ENCODE measurements at places on chromosomes 4 and X.

- DNase-seq: peak; percentile 14
Observed at GRCh38 chrX:38754102-38754790, 47.0 kb upstream of the MID1IP1 start.

DNA sequence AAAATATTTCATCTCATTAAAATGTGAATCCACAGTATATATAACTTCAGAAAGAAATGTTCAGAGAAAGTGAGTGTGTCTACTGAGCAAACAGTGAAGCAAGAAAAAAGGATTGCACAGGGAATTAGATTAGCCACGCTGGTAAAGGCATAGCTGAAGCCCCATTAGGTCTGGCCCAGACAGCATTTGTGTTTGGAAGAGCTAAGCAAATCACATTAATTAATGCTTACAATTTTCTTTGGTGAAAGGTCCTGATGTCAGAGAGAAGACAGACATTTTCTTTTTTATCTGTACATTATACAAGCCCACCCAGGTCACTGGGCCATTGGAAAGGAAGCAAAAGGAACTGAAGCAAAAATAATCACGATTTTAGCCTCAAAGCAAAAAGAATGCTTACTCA is 354.6 kb downstream of the GRID2 start:
- DNase-seq: no peak

GRCh38 chr4:81685104-81685503 is 213.4 kb upstream of the RASGEF1B start:
- DNase-seq: no peak

- DNase-seq: no peak
Observed at GRCh38 chrX:47573341-47574075, 8.7 kb upstream of the TIMP1 start.

GRCh38 chrX:67619253-67619652 is 75.4 kb downstream of the AR start:
- DNase-seq: no peak

- peak; percentile 35 for DNase-seq
Observed at GRCh38 chr4:88382621-88383020, 4.0 kb downstream of the HERC6 start.

GRCh38 chr4:6826781-6827508 is 44.4 kb downstream of the KIAA0232 start:
- no peak for DNase-seq

- DNase-seq: no peak
Observed at GRCh38 chrX:78769101-78769755, 21.7 kb downstream of the LPAR4 start.

DNA sequence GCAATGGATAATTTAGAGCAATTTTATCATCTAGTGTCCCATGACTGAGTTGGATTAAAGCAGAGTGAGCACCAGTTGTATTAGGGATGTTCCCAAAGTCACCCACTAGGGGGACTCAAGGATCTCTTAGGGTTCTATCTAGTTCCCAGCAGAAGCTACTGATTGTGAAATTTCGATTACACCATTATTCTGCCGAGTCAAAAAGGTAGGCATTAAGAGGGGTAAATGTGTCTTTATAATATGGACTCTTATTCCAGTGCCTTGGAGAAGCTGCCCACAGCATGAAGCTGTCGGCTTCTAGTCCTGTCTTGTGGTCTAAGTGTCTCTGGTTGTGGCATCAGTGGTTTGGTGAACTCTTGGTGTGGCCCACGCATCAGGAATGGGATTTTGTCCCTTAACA is 53.3 kb downstream of the RGS12 start:
- DNase-seq: no peak

DNA sequence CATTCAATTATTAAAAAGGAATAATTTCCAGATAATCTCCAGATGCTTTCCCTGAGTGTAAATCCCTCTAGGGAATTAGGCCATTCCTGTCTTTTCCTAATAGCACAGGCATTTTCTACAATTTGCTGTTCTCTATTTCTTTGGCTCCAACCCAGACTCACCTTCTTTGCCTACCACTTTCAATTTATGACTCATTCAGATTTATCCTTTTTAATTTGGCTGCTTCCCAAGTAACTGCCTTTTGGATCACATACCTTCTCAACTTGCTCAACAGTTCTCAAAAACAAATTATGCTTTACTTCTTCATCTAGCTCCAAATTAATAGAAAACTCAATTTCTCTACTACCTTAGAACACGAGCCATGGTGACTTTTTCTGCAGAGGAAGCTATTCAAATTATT is 1166.3 kb upstream of the PCDH7 start:
- DNase-seq: no peak

- DNase-seq: peak; percentile 68
Observed at GRCh38 chrX:100636321-100636991, at the start of gene TSPAN6. TSS of gene TSPAN6 (minus strand) at chrX:100636806. CDS start at chrX:100636694, 112 bp downstream.

GRCh38 chr4:68271851-68272357 is 26.4 kb upstream of the TMPRSS11B start:
- no peak for DNase-seq

DNA sequence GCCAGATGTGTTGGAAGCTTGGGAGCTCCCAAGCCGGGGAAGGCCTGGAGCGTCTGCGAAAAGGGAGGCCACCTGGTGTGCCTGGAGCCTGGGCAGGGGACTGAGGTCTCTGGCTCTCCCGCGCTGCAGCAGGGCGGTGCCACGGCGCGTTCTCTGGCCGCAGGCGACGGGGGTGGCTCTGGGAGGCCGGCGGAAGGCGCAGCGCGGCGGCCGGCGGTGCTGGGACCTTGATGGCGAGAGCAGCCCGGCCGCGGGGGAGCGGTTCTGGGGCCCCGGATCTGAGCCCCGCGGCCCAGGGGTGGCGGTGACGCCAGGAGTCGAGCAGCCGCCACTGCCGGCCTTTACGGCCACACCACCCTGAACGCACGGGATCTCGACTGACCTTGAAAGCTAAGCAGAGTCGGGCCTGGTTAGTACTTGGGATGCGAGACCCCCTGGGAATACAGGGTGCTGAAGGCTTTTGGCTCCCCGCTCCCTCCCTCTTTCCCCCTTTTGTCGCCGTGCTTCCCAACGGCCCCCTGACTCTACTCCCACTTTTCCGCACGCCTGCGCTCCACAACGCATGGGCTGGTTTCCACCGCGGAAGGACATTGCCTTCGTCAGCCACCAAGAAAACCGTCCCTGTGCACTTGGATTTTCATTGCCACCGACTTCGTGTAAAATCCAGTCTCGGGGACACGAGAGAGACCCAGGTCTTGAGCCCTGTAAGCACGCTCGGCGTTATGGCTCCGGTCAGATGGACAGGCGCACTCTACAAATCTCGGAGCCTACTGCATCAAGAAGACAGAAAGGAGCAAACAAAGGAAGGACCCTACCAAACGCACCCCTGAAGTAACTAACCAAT is 9.5 kb downstream of the FRG2 start:
- DNase-seq: no peak

DNA sequence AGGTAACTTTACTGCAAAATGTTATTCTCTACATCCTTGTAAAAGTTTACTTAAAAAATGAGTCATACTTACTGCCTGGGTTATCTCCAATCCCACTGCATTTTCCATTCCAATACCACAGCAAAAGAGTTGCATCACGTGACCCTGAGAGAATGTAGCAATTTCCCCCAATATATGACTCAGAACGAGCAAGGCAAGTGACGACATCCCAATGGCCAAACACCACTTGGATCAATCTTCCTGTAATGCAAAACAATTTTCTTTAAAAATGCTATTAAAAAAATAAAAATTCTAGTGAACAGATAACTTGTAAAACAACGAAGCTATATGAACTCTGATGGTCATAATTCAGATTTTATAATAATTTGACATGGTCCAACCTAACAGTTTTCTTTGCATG is 224.3 kb downstream of the DCLK2 start:
- DNase-seq: no peak

DNA sequence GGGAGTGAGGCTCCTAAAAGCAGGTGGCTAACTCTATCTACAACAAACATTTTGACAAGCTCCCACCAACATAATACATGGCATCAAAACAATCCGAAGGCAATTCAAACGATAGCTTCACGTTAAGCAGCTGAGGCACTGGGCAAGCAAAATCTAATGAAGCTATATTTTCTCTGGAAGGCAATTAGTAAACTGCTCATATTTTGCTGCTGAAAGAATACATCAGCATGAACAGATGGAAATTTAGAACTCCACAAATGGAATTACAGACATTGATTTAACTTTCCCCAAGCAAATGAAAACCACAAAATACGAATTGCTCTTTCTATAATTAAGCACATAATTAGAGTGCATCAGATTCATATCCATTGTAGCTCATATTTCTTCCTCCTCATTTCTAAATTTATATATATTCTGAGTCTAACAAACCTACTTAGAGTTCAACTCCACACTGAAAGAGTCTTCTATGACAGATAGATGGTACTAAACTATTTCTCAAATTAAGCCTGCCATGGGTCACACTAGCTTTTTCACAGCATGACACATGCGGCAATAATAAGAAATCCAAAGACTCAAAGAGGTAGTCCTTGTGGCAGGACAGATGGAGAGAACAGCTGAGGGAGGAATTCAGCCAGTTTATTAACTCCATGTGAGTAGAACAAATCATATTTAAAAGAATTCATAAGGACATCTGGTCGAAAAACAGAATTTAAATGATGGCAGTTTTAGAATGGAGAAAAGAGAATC is 305.4 kb downstream of the MAPK10 start:
- DNase-seq: no peak

DNA sequence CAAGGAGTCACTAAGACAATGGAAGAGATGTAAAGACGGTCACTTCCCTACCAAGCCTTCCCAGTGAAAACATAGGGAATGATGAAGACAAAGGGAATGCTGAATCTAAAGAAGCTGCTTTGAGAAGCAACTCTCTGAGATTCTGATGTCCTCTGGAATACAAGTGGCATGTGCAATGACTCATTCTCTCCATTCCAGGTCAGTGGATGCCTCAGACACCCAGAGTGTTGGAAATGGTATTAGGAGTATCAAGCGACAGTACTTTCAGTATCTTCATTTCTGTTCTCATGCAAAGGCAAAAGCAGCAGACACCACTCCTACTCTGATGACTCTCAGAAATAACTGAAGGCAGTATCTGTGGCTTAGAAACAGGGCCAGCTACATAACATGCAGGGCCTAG is 102.6 kb downstream of the FSTL5 start:
- DNase-seq: no peak

GRCh38 chr4:111512081-111512783 is 633.0 kb upstream of the FAM241A start:
- no peak for DNase-seq

- DNase-seq: no peak
Observed at GRCh38 chrX:21781525-21781924, 23.6 kb upstream of the SMPX start.

DNA sequence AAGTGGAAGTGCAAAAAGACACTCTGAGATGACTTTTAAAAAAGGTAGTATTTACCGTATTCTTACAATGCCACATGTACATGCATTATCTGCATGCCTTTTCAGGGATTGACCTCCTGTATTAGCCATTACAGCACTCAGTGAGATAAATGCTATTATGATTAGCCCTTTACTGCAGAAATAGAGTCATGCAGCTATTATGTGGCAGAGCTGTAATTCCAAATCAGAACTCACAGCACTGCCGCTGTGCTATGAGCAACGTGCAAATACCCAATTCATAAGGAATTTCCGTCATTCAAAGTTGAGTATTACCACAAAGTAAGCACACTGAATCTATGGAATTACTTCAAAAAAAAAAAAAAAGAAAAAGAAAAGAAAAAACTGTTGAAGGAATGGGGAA is 92.1 kb upstream of the SMAD1 start:
- no peak for DNase-seq

DNA sequence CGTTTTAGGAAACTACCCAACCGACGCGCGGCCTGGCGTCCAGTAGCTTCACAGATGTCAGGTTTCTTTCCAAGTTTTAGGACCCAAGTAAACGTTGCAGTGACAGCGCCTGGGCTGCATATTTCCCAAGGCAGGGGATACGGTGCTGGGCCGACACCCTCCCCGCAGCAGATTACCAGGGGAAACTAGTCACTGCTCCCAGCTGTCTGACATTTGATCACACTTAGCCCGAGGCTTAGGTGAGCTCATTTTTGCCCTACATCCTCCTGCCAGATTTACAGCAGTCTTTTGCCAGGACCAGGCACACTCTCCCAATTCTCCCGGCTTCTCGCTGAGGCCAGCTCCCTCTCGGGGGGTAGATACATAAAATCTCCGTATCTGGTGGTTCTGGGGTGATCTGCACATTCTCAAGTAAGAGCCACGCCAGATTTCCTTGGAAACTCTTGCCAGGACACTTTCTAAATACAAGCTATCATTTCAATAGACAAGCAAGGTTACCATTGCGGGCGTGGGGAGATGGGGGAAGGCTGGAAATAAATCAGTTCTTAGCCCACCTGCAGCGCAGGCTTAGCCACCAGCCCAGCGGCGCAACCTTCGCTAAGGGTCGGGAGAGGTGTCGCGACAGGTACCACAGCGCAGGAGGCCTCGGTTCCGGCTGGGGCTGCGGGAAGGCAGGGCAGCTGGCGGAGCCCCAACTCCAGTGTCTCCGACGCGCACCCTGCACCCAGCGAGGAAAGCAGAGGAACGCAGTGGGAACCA is 2.5 kb upstream of the SOX3 start:
- no peak for DNase-seq

GRCh38 chrX:131762802-131763234 is 218.9 kb downstream of the OR13H1 start:
- no peak for DNase-seq

GRCh38 chr4:179626687-179627086 is 2184.4 kb upstream of the AGA start:
- DNase-seq: no peak

GRCh38 chr4:92334716-92335350 is 31.1 kb downstream of the GRID2 start:
- DNase-seq: no peak

- no peak for DNase-seq
Observed at GRCh38 chrX:70411475-70411874, 11.6 kb upstream of the GDPD2 start.

DNA sequence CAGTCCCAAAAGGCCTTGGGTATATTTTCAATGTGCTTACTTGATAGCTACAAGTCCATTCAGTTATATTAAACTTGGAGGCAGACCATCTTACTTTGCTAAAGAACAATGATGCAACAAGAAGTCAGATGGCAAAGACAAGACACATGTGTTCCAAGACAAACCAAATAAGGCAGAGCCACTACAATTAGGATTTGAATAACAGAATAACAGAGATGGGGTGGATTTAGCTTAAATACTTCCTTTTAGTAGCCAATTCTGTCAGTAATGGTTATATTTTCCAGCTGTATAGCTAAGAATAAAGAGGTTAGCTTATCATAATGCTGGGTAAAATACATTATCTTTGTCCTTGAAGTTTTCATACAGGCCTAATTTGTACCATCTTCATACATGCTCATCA is 37.7 kb upstream of the FRAS1 start:
- no peak for DNase-seq

Measured in T-helper 17 cell (primary cell).